Activated CD4-positive, alpha-beta memory T cell treated with anti-CD3 and anti-CD28 coated beads, Interleukin-2, amount 10 ng/mL, durations not matched to agents 7 days and 5 days (primary cell): ENCODE measurements at places on chromosomes 1 and 21.

GRCh38 chr1:181423301-181423918, 59.9 kb upstream of the CACNA1E start:
- H3K4me3 ChIP-seq = no peak overlapping the region
- no peaks in the 10 kb centered on the region for H3K36me3 ChIP-seq

GRCh38 chr1:117235863-117236465, 25.2 kb upstream of the VTCN1 start:
- H3K27ac ChIP-seq = no peak overlapping the region
- DNase-seq = no peak
- H3K4me1 ChIP-seq = no peaks in the 10 kb centered on the region
- peaks cover 3% of the 10 kb centered on the region for H3K27me3 ChIP-seq
- no peaks in the 10 kb centered on the region for H3K36me3 ChIP-seq

GRCh38 chr1:230752407-230752806, 5.2 kb downstream of the CAPN9 start:
- peaks cover 7% of the 10 kb centered on the region for H3K27me3 ChIP-seq
- H3K4me3 ChIP-seq = no peak overlapping the region
- DNase-seq = no peak
- no peaks in the 10 kb centered on the region for H3K4me1 ChIP-seq
- no peak overlapping the region for H3K27ac ChIP-seq

DNA sequence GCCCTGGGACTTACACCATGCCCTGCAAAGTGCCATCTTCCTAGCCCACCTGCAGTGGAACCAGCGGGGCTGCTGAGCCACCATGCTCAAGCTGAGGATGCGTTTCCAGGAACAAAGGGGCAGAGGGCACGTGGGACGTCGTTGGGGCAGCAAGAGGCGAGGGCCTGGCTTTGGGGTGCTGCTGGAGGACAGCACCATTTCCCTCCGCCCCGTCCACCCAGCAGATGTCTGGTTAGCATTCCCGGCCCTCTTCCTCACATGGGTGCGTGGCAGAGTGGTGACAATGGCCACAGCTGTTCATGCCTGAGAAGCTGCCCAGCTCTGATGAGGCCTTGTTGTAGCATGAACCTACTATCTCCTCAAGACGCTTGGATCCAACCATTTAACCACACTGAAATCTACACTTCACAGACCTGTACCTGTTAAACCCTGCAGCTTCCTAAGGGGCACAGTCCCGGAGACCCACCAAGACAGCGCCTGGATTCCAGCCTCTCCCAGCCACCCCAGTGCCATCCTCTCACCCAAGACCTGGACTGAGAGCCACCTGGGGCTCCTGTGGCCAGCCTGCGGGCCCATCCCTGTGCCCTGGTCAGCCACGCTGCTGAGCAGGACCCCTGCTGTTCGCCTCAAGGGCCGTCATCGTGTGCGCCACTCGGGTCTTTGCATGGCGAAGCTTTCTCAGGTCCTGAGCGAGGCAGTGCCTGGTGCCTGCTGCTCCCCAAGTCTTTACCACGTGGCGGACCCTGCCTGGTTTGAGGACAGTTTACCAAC, 33.2 kb downstream of the SLC45A1 start:
- DNase-seq = no peak
- H3K27ac ChIP-seq = no peak overlapping the region
- H3K4me3 ChIP-seq = no peak overlapping the region
- H3K4me1 ChIP-seq = no peaks in the 10 kb centered on the region

DNA sequence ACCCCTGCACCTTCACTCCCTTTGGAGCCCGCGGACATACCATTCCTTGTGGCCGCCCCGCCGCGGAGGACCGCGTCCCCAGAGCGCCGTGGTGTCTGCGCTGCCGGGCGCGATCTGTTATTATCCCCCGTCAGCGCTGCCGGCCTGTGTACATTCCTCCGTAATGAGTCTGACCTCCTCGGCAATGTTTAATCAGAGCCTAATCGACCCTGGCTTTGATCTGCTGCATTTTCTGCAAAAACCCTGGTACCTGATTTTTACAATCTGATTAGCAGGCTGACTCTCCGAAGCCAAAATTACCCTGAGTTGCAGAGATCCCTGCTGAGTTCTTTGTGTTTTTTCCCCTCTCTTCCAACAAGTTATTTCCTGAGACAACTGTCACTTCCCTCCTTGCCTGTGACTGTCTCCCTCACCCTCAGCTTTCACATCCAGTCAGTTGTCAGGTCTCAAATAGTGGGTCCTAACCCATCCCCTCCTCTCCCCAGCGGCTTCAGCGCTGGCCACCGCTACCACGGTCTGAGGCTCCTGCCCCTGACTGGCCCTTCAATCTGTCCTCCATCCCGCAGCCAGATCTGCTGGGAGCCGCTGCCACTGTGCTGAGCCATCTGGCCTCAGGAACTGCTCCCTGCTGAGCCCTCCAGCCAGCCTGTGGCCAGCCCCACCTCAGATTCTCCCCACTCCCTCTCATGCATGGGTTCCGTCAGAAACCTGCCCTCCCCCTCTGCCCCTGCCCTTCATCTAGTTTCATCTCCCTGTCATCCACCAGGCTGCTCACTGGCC, 53.5 kb downstream of the GLIS1 start:
- peaks cover 39% of the 10 kb centered on the region for H3K27me3 ChIP-seq
- H3K4me1 ChIP-seq = peaks cover 4% of the 10 kb centered on the region
- no peak overlapping the region for H3K27ac ChIP-seq
- no peaks in the 10 kb centered on the region for H3K36me3 ChIP-seq
- no peak overlapping the region for H3K4me3 ChIP-seq

DNA sequence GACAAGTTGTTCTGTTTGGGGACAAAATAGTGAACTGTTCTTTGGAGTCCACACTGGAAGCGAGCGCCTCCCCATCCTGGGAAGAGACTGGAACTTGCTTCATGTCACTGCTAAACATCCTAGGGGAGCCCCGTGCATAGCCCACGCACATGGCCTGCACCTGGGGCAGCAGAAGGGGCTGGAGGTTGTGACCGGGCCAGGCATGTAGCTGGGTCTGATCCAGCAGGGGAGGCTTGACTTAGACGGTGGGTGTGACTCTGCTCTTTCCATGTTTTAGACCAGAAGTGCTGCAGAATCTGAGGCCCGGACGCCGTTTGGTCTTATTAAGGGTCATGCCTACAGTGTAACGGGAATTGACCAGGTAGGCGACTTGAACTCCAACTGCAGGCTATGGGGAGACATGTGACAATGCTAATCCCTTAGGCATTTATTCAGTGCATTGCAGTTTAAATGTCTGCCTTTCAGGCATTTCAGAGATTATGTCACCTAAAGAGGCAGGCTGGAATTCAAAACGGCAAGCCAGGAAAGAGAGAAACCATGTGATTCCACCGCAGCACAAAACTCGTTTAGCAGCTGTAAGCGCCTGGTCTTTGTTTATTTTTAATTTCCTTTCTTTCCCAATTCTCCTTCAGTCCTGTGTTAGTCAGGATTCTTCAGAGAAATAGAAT, 21.8 kb downstream of the CAPN9 start:
- no peaks in the 10 kb centered on the region for H3K4me1 ChIP-seq
- H3K36me3 ChIP-seq = no peaks in the 10 kb centered on the region
- peaks cover 4% of the 10 kb centered on the region for H3K27me3 ChIP-seq
- no peak overlapping the region for H3K27ac ChIP-seq
- DNase-seq = no peak

GRCh38 chr1:81708250-81708649, 92.5 kb upstream of the ADGRL2 start:
- no peaks in the 10 kb centered on the region for H3K27me3 ChIP-seq
- no peak for DNase-seq
- no peak overlapping the region for H3K27ac ChIP-seq

DNA sequence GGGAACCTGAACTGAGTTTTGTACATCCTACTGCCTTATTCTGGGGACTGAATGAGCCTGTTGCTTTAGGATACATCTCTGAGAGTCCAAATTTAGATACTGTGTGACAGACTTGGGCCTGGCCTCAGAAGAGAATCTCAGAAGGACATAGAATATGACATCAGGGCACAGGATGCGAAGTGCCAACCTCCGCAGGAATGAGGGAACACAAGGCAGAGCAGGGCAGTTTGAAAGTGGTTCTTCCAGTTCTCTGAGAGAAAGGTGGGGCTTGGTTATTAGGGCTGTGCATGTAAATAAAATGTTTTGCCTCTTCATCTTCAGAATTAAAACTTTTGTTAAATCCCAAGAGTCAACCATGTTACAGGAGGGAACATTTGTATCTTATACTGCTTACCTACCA, 23.1 kb downstream of the TRAF5 start:
- no peak overlapping the region for H3K4me3 ChIP-seq
- H3K27ac ChIP-seq = no peak overlapping the region
- H3K27me3 ChIP-seq = no peaks in the 10 kb centered on the region

- DNase-seq = no peak
- H3K36me3 ChIP-seq = no peaks in the 10 kb centered on the region
- no peaks in the 10 kb centered on the region for H3K4me1 ChIP-seq
- no peaks in the 10 kb centered on the region for H3K27me3 ChIP-seq
Measured at GRCh38 chr1:218459878-218460711, 115.0 kb downstream of the TGFB2 start.

DNA sequence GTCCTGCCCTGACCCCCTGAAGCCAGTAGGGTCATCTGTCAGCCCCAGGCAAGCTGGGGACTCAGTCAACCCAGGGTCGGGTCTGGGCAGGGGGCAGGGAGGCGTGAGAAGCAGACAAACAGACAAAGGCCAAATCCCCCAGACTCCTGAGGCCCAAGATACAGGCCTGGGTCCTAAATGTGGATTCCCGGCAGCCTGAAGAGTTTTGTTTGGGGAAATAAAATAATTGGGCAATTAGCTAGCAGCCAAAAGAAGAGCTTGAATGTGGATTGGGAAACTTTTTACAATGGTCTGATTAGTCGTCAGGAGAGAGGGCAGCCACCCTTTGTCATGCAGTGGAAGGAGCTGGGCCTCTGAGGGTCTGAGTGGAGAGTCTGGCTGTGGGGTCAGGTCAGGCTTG, 4.5 kb upstream of the LEFTY2 start:
- no peaks in the 10 kb centered on the region for H3K36me3 ChIP-seq
- H3K4me3 ChIP-seq = no peak overlapping the region
- H3K27ac ChIP-seq = no peak overlapping the region

- H3K4me1 ChIP-seq = peaks cover 12% of the 10 kb centered on the region
- DNase-seq = no peak
- no peak overlapping the region for H3K4me3 ChIP-seq
Measured at GRCh38 chr1:46289976-46290375, 13.4 kb downstream of the LRRC41 start.
